ENCODE measurements at places on chromosomes 2 and 18.

DNA sequence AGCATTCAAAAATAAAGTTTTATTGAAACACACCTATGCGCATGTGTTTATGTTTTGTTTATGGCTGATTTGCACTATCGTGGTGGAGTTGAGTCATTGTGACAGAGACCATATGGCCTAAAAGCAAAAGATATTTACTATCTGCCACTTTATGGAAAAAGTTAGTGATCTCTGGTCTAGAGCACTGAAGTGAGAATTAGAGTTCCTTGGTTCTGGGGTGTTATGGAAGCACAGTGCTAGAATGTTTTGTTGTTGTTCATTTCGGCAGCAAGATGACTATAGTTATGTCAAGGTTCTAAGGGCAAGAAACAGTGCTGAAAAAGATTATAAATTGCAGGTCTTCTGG, 416.5 kb downstream of the SLC4A3 start:
- DNase-seq: no peak

- no peak for DNase-seq
Measured at GRCh38 chr2:188599140-188599539, 307.5 kb downstream of the GULP1 start.

DNA sequence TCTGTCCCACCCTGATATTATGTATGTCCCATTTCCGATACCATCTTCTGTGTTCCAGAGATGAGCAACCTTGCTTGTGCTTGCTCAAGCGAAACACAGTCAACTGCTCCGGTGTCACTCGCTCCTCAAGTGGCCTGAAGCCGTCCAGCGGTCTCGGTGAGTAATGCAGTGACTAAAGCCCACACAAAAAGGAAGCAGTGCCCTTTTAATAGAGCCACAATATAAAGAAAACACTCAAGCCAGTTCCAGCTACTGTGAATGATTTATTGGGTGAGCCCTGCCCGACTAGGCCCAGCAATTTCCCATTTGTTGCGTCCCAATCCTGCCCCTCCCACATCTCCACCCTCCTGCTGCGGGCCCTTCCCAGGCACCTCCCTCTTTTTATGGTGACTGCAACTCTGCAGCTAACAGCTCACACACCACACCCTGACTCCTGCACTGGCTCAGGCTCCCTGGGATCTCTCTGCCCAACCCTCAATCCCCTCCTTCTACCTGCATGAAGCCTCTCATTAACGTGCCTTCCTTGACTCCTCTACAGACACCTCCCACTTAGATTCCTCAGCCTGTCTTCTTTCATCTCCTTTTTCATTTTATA, 44.2 kb upstream of the DSC1 start:
- DNase-seq: no peak

GRCh38 chr18:28002841-28003240, 174.1 kb downstream of the CDH2 start:
- DNase-seq: no peak

DNA sequence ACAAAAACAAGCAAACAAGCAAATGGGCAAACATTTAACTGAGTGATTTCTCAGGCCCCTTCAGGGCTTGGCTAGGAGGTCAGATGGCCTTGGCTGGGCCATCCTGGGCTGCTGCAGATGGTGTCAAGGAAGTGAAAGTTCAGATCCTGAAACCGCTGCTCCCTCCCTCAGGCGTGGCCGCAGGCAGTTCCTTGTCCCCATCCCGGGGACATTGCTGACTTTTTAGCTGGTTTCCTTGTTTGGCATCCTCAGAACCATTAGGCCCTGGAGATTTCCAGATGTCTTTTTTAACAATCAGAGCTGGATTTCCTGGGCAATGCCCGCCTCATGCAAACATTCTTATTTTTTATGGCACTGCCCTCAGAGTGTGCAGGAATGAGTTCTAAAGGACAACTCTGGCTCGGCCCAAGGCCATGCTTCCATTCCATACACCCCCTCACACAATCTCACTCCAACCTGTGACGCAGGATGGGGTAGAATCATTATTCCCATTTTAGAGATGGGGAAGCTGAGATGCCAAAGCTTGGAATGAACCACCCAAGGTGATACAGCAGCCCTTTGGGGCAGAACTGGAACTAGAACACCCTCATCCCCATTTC, 86.1 kb upstream of the ZCCHC2 start:
- DNase-seq: no peak

- DNase-seq: peak; percentile 93
Measured at GRCh38 chr2:214809751-214810564, 475 bp upstream of the BARD1 start.

DNA sequence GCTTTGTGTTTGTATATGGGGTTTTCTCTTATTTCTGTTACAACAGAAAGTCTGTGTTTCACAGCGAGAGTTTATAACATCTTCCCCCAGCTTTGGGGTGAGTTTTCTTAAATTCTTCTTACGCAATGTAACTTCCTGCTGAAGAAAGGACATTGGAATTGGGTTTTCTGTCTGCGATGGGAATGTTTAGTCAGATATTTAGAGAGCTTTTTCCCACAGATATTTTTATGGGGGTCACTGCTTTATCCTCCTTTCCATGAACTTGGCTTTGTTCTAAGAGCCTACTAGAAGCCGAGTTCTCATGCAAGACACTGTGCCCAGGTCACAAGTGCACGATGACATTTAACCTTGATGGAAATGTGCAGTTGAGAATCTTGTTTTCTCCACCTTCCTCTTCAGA, 22.1 kb downstream of the B3GNT2 start:
- DNase-seq: no peak

DNA sequence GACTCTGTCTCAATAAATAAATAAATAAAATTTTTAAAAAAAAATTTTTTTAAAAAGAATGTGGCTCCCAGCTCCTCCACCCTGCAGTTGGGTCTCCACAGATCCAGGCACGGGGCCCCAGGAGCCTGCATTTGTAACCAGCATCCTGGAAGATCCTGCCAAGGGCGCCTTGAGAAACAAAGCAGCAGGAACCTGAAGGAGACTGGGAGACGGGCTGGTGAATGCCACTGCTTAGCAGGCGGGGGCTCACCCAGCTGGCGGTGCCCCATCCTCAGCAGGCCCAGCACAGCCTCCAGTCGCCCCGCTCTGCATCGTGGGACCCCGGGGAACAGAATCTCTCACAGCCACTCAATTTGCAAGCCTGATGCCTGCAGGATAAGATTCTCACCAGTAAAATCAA, 187.5 kb upstream of the SALL3 start:
- DNase-seq: no peak

DNA sequence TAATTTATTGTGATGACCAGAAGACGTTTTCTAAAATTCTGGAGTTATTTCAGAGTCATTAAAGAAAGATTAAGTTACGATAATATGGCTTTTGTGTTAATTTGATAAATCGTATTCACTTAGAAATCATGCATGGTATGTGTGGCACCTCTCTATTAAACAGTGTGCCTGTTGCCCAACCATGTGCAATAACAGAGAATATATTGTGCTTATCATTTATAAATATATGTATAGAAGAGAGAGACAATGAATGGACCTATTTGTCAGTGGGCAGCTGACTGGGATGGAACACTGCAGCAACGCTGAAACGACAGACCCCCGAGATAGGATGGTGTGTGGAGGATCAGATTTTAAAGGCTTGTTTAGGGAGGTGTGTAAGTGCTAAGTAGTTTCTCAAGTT, 172.9 kb downstream of the FMNL2 start:
- no peak for DNase-seq

DNA sequence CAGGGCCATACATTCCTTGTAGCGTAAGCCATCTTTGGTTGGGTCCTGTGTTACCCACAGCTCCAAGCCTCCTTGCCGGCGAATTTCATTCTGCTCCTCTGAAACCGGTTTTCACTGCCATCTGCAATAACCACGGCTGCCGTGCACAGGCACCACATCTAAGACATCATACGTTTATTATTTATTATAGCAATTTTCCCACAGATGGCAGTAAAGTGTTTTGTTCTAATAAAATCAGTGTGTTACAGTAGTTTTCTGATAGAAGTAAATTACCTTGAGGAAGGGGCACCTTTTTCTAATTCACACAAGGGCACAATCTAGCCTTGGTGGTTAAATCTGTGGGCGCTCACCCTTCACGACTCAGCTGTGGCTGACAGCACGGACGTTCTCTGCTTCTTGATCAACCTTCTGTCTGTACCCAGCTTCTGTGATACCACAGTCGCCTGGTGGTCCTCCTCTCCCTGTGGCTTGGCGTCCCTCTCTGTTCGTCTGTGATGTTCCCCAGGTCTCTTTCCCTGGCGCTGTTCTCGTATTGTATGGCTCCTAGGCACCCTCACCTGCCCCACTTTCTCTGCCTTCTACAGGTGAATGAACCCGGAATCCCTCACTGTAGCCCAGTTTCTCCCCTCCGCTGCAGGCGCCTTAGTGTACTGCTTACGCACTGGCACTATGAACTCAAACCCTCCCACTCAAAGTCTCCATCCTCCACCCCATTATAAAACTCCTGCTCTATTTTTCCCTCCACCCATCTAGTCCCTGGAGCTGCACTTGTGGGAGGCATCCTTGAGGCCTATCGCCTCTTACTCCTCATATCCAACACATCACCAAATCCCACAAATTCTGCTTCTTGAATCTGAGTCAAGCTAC, 236.8 kb downstream of the DYSF start:
- no peak for DNase-seq

DNA sequence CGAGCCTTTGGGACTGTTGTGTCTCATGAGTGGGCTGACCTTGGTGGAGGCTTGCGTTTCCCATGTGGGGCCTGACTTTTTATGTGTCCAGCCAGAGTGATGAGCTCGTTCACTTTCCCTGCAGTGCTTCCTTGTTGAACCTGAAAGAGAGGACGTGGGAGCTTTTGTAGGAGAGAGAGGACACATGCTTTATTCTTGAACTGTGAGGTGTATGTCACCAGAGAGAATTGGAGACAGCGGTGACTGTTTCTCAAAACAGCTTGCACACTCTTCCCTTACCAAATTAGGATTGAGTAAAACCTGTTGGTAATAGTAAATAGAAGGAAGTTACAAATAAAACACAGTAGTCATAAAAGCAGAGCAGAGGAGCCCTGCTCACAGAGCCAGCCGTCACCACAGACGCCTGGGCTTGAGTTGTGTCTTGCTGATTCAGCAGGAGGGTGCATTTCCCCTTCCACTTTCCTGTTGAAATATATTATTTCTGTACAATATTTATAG, 60.7 kb downstream of the INPP4A start:
- DNase-seq: no peak

DNA sequence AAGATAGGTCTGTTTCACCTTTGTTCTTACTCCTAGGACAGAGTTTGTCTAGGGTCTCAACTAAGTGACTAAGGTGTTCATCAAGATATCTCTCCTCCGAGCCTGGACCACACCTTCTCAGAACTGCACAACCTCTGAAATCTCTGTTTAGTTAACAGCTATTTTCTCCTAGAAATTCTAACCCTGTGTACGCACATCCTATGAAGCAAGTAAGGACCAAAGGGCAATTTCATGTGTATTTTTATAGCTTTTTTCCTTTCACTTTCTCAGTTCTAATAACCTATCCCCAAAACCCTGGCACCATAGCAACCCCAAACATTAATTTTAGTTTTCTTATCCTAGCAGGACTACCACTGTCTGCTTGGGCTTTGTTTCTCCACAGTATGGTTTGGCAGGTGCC, 59.1 kb downstream of the PTPN4 start:
- DNase-seq: no peak

DNA sequence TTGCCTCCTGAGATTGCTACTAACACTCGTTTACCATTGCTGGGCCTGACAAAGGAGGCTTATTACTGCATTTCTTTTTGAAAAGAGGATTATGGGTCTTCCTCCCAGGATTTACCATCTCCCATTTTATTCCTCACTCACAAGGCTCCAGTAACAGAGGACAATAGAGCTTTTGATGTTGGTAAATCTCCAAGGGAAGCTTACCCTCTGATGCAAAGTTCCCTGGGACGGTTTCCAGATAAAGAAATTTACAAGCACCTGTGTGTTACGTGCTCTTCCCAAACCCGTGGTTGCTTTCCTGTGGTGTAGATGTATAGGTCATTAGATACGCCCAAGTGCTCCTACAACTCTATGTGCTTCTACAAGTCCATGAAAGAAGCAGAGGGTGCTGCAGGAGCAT, 17.1 kb downstream of the VSNL1 start:
- no peak for DNase-seq

GRCh38 chr2:102510791-102511575, 38.0 kb downstream of the SLC9A4 start:
- no peak for DNase-seq

DNA sequence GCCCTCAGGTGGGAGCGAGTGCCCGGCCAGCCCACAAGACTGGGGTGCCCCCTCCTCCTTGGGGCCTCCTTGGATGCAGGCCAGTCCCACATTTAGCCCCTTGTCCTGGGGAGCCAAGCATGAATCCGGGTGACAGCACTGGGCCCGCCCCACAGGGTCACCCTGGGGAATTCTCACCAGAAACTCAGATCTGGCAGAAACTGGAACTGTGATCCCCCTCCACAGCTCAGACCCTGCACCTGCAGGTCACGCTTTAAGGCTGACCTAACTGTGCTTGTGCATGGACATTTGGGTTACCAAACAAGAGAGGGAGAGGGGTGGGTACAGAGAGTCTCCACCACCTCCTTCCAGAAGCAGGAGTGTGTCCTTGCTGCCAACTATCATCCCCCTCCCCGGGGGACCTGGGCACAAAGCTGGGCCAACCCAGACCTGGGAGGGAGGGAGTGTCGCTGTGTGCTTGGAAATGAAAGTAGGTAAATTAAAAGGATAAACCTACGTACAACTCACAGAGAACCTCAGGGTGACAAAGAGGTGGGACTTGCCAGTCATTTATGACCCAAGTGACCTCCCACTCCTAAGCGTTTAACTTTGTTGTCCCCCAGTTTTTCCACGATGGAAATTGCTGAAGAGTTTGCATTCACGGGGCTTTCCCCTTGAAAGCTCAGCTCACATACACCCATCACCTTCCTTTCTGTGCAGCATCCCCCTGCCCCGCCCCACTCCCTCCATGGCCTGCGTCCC, 9.1 kb downstream of the ITM2C start:
- no peak for DNase-seq

DNA sequence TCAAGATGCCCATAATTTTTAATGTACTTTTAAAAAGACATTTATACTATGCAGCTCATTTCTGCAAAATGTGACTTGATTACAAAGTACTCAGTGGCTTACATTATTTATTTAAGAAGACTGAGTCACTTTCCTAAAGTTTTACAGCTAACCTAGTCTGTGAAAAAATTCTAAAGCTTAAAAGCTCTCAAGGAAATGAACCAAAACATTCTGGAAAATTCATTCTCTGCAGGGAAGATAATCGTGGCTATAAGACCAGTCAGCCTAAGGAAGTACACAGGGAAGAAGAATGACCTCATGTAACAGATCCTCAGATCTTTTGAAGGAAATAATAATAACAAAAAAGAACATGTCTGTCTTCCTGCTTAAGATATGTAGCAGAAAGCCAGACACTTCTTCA, 232.1 kb upstream of the STK17B start:
- DNase-seq: no peak

GRCh38 chr2:217797165-217797564, 205.6 kb downstream of the TNS1 start:
- no peak for DNase-seq

GRCh38 chr2:181441670-181442069, 15.5 kb upstream of the ITGA4 start:
- no peak for DNase-seq
